ENCODE measurements at places on chromosomes 5 and 9. TPM values are rescaled to one million over a fixed set of nuclear protein-coding genes. Genes with fewer than 3 reads are reported as not detected.
A peak's percentile ranks its signal among the peaks of the same experiment; 100 is the strongest.

The SHISAL2B gene
- total RNA-seq = not detected

The ARL14EPL gene
- not detected for total RNA-seq

The CDH9 gene
- not detected for total RNA-seq

The SLC2A6 gene
- 25.3 TPM for total RNA-seq

GRCh38 chr5:160021831-160022446 is 13.0 kb downstream of the TTC1 start:
- no peaks in the 10 kb centered on the region for H3K27me3 ChIP-seq
- peak; percentile 87 for DNase-seq
- peaks cover 3% of the 10 kb centered on the region for H3K36me3 ChIP-seq
- no peak overlapping the region for H3K4me3 ChIP-seq
- no peaks in the 10 kb centered on the region for H3K4me1 ChIP-seq
- no peak overlapping the region for H3K27ac ChIP-seq

- H3K4me1 ChIP-seq = no peaks in the 10 kb centered on the region
- no peaks in the 10 kb centered on the region for H3K27me3 ChIP-seq
- no peak for DNase-seq
- no peaks in the 10 kb centered on the region for H3K36me3 ChIP-seq
- no peak overlapping the region for H3K4me3 ChIP-seq
Measured at GRCh38 chr9:6723881-6724420, 33.8 kb upstream of the KDM4C start.

- peaks cover 11% of the 10 kb centered on the region for H3K4me1 ChIP-seq
- no peaks in the 10 kb centered on the region for H3K27me3 ChIP-seq
- H3K4me3 ChIP-seq = no peak overlapping the region
- DNase-seq = no peak
- H3K36me3 ChIP-seq = no peaks in the 10 kb centered on the region
Measured at GRCh38 chr9:131918481-131918880, 161.2 kb downstream of the MED27 start.

Data from osteoblast (primary cell).